H1 (cell line): ENCODE measurements at places on chromosomes 5 and 9.

DNA sequence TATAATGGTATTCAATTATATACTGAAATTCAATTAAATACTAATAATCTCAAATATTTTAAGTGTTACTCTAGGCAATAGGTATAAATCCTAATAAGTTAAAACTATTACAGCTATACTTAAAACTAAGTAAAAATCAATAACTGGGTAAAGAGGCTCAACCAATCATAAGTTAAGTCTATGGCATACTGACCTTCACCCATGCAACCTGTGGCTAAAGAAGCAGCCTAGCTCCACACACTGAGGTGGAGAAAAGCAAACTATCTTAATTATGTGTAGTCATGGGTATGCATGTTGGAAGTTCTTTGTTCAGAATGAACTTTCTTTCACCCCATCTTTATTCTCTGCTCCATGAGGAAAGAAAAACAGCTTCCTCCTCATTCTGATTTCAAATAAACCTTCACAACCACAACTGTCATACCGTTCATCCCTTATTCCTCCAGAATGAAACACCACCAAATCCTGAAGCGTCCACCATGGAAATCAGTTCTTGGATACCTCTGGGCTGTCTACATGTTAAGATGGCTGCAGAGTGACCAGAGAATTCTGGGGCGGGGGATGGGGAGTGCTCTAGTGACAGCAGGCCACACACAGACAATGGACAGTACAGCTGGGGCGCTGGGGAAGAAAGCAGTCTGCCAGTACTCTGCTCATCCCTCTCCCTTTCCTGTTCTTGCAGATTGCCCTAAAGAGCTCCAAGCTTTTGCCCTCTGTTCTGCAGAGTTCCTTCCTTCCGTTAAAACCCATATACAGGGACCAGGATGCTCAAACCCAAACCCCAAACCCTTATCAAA lies 62.3 kb downstream of the RIGI start:
- DNase-seq: no peak

DNA sequence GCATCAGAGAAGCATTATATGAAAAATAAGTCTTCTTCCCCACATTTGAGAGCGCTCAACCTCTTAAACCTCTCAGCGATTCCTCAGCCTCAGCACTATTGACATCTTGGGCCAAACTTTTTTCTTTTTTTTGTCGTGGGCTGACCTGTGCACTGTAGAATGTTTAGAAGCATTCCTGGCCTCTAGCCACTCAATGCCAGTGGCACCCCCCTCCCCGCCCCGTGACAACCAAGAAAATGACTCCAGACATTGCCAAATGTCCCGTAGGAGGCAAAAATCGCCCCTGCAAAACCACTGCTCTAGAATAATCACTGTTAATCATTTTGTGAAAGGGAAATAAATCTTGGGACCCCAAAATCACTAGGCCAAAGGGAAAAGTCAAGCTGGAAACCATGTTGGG lies 129.1 kb upstream of the BOD1 start:
- no peak for DNase-seq

GRCh38 chr5:154273028-154273617 lies 82.6 kb downstream of the GALNT10 start:
- DNase-seq: no peak

DNA sequence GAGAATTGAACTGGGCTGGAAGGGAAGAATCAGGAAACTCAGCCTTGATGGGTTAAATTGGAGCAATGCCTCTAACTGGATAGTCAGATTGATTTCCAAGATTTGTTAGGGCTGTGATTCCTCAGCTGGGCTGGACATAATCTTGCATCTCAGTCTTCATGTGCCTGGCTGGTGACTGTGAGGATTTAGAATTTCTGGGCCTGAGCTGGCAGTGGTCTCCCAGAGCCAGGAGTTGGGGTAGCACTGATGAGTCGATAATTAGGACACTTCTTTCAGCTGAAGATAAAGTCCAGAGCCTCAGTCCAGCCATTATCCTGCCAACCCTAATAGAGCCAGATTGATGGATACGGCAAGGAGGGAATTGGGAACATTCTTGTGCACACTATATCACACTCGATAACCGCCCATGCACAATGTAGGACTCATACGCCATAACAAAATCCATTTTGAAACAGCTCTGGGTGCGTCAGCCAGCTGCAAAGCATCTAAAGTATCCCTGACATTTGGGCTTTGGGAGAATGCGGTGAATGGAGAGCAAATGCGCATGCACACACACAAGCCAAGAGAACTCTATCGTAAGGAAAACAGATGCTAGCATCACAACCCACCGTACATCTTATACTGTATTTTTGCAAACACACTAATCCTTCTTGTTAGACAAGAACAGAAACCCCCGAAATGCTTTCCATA lies 405.1 kb upstream of the KLF4 start:
- DNase-seq: no peak

DNA sequence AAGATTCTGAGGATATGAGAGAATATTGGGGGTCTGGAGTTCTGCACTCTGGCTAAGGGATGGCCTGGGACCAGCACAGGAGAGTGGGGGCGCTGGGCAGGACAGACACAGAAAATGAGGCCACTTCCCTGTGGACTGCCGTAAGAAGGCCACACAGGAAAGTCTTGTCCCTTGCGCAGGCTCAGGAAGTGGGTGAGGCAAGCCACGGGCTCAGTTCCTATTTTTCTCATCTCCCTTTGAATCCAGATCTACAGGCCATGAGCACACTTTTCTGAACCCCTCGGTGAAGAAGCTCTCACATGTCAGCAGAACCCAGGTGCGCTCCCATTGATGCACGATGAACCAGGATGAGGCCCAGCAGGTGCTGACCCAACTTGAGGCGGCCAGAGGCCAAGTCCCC lies 207.4 kb downstream of the AGTPBP1 start:
- DNase-seq: no peak

DNA sequence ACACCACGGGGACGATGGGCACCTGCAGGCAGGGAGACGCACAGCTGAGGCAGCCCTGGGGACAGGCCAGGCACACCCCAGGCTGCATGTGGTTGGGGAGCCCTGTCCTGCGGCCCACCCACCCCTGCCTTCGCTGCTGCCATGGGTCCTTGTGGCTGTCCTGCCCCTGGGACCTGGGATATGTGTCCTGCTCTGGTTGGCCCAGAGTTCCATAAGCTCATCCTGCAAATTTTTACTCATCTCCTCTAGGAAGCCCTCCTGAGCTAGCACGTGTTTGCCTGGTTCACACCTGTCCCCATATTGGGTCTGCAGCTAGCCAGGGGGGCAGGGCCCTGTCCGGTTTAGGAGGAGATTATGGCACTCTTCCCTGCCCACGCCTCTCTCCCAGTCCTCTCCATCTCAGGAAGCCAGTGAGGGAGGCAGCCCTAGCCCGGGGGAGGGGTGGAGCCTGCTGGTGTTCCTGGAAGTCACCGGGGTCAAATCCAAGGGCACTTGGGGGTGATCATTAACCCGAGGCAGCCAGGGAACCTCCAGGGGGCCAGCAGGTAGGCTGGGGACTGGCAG lies 12.2 kb downstream of the EGFL7 start:
- no peak for DNase-seq

GRCh38 chr5:73519531-73520283 lies 21.5 kb downstream of the BTF3 start:
- DNase-seq: peak; percentile 79

- no peak for DNase-seq
Observed at GRCh38 chr9:7665874-7666273, 133.7 kb downstream of the DMAC1 start.

DNA sequence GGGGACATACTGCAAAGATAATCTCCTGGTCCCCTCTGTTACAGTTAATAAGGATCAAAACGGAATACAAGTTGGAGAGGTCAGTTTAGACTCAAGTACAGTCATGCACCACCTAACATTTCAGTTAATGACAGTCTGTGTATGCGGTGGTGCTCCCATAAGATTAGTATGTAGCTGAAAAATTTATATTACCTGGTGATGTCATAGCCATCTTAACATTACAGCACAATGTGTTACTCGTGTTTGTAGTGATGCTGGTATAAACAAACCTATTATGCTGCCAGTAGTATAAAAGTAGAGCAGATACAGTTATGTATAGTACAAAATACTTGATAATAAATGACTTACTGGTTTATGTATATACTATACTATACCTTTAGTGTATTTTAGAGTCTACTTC lies 207.9 kb downstream of the GDNF start:
- DNase-seq: no peak

DNA sequence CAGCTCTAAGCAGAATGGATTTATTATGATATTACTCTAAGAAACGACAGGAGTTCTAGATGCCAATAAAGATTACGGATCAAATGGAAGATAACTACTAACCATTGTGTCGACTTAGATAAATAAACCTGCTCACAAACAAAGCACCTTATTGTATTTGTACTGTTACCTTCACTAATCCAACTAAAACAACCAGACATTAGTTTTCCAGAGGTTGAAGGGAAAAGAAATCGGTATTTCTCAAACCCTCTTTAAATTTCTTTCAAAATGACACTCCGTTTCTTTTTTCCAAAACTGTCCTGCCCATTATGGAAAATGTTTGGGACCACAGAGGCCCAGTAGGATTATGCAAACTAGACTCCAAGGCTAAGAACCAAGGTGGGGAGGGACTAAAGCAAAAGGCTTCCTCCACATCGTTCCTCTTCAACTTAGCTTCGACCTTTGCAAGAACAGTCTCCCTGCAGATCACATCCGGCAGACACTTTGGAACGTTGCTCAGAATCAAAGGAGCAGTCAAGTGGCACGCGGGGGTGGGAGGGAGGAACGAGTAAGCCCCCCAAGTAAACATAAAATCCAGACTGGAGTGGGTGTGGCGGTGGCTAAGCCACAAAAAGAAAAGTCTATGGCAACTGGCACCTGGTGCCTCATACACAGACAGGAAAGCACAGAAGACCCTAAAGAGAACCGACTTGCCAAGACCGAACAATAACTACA lies 2.7 kb downstream of the MLLT3 start:
- DNase-seq: no peak

DNA sequence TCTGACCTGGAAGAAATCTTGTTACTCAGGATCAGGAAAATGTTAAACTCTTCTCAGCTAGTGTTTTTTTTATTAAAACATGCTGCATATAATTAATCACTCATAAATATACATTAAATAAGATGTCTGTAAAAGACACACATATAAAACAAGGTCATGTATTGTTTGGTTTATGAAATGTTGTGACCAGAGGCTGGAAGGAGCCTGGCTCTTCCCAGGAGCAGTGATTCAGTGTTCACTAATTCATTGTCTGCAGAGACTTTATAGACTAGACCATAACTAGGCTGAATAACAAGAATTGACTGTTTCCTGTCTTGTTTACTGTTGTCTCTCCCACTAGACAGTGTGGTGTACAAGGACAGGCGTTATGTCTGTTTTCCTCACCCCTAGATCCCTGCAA lies 49.1 kb upstream of the ANKRD55 start:
- no peak for DNase-seq

- no peak for DNase-seq
Observed at GRCh38 chr5:150068472-150068871, 17.9 kb downstream of the CSF1R start.

GRCh38 chr5:141951332-141951781 lies 6.6 kb downstream of the PCDH12 start:
- DNase-seq: peak; percentile 82

DNA sequence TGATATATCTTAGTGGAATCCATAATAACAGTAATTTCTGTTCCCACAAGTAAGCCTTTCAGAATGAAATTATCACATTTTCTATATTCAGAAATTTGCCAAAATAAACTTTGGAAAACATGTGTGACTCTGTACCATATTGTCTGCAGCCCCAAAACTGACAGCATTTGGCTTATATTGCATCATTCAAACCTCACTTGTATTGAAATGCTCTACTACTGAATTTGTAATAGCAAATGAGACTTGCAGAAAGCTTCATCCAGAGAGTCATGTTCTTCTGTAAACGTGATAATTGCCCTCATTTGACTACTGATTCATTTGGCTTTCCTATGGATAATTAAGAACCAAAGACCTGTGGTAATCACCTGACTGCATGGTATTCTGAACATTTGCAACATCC lies 1249.5 kb upstream of the CDH18 start:
- DNase-seq: no peak

GRCh38 chr5:83222906-83223305 lies 145.6 kb downstream of the XRCC4 start:
- DNase-seq: no peak

- DNase-seq: no peak
Observed at GRCh38 chr5:130978475-130978874, 186.6 kb downstream of the HINT1 start.

GRCh38 chr5:147371290-147371689 lies 136.5 kb downstream of the STK32A start:
- DNase-seq: no peak

GRCh38 chr9:127660886-127661741 lies 45.7 kb upstream of the CFAP157 start:
- no peak for DNase-seq
